ENCODE measurements at places on chromosomes 16 and 17.
A peak's percentile ranks its signal among the peaks of the same experiment; 100 is the strongest.

DNA sequence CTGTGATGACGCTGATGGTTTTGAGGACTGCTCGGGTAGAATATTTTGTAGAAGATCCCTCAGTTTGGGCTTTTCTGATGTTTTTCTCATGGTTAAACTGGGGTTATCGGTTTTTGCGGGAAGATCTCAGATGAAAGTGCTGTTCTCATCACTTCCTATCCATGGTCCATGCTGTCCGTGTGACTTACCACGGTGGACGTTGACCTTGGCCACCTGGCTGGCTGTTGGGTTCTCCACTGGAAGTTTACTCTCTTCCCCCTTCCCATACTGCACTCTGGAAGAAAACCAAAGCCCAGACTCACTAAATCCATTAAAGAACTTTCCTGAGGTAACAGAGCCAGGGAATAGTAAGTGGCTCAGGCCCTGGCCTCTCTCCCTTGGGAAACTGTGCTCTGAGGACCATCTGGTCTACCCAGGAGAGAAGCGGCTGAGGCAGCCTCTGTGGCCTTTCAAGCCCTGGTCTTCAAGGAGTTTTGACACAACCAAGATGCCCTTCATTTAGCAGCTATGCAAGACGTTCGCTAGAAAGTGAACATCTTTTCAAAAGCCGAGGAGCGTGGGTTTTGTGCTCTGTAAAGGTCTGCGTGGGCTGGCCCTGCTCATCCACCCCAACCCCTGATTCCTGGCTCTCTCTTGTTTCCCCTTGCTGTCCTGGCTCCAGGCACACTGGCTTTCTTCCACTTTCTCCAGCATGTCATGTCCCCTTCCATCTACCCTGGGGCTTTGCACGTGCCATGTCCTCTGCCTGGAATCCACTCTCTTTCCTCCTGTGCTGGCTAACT, 43.1 kb downstream of the IRF8 start:
- no peak for DNase-seq

DNA sequence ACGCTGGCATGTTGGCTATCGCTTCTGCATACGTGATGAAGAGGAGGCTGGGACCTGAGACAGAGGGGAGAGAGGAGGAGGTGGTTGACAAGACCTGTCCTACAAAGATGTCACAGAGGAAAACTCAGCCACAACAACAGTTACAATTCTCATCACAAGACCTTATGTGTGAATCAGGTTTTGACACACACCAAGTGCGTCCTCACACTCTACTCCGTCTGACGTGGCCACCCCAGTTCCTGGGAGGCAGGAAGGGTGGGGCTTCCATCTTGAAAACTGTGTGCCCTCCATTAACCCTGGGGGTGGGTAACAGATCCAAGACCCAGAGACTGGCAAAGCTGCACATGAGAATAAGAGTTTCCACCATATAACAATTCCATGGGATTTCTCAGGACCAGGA, 24.1 kb downstream of the SLC6A4 start:
- DNase-seq, result no peak

- DNase-seq, result no peak
Observed at GRCh38 chr16:19338335-19338734, 52.8 kb downstream of the CLEC19A start.

DNA sequence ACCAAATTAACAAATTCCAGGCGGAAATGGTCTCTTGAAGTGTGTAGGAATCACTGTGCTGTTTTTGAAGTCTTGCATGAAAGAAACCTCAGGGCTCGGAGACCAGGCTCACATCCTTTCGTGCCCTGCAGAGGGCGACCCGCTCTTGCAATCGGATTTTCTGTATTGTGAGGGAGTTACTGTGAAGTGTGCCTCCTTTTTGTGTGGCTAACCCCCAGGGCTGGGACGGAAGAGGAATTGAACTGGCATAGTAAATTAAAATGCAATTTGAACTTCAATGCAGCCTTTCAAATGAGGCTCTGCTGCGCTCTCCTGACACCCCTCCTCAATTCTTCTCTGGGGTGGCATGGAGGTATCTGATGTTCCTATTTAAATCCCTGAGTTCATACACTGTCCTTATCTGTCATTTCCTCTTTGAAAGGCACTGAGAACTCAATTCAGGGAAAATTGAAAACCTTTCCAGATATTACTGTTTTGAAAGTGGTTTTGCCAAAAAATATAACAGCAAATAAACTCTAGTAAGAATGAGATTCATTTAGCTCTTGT, 51.5 kb upstream of the MGAT5B start:
- no peak for DNase-seq

GRCh38 chr16:30434852-30435251, 5.0 kb upstream of the DCTPP1 start:
- no peak for DNase-seq

GRCh38 chr16:28549301-28549899, 4.3 kb upstream of the SGF29 start:
- peak; percentile 29 for DNase-seq

DNA sequence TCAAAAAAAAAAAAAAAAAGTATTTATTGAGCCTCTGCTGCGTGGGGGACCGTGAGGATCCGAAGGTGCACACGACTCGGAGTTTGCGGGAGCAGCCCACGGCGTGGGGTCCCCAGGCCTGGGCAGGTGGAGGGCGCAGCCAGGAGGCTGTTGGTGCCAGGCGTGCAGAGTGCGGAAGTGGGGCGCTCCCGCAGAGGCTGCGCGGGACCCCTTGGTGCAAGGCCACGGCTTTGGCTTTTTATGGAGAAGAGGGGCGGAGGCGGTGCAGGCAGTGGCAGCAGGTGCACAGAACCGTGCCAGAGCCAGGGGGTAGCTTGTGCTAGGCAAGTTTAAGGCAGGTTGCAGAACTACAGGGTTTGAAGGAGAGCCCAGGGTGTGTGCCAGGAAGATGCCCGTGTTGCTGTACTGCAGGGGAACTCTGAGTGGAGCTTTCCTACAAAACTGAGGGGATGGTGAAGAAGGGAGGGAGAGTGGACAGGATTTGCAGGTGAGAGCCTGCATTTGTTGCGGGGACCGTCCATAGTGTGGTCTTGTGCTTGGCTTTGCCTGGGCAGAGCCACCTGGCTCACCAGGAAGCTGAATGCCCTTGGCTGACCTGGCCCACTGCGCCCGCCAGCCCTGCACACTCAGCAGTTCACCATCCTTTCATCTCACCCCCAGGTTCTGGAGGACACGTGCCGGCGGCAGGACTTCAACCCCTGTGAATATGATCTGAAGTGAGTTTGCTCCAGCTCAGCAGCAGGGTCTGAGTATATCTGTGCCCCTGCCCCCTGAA, 1.3 kb downstream of the ASPSCR1 start:
- no peak for DNase-seq

DNA sequence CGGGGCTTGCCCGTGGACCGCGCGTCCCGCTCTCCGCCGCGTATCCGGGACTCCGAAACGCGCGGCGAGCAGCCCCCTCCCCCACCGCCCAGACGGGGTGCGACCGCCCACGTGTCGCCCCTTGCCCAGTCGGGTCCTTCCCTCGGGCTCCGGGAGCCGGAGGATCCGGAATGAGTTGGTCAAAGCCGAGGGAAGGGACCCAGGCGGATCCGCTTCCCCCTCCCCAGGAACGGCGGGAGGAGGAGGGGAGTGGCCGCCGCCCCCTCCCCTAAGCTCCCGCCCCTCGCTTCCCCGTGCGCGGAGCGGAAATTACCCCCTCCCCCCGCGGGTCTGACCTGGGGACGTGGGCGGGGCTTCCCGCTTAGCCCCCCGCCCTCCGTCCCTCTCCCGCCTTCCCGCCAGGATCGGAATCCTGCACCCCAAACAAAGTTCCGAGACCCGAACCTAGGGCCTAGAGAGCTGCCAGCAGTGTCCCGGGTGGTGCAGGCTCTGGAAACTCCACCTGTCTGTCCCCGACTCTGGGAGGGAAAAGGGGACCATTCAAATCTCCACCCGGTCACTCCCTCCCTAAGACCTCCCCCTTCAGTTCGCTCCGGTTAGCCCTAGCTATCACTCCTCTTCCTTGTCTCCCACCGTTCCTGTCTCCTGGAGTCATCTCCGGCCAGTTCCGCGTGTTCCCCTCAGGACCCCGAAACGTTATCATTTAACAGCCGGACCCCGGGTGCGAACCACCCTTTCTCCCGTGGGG, 1.0 kb upstream of the IGF2BP1 start:
- peak; percentile 68 for DNase-seq

- DNase-seq, result peak; percentile 68
Observed at GRCh38 chr16:88406096-88407041, 23.6 kb downstream of the ZNF469 start.
